Stimulated activated CD4-positive, alpha-beta T cell treated with anti-CD3 and anti-CD28 coated beads, Interleukin-1b, Interleukin-23, amount 100 ng/mL, for 24 hours (primary cell): ENCODE measurements at places on chromosomes 1 and 21.

GRCh38 chr1:151972542-151973248 lies 21.0 kb downstream of the S100A10 start:
- DNase-seq = peak; percentile 23

DNA sequence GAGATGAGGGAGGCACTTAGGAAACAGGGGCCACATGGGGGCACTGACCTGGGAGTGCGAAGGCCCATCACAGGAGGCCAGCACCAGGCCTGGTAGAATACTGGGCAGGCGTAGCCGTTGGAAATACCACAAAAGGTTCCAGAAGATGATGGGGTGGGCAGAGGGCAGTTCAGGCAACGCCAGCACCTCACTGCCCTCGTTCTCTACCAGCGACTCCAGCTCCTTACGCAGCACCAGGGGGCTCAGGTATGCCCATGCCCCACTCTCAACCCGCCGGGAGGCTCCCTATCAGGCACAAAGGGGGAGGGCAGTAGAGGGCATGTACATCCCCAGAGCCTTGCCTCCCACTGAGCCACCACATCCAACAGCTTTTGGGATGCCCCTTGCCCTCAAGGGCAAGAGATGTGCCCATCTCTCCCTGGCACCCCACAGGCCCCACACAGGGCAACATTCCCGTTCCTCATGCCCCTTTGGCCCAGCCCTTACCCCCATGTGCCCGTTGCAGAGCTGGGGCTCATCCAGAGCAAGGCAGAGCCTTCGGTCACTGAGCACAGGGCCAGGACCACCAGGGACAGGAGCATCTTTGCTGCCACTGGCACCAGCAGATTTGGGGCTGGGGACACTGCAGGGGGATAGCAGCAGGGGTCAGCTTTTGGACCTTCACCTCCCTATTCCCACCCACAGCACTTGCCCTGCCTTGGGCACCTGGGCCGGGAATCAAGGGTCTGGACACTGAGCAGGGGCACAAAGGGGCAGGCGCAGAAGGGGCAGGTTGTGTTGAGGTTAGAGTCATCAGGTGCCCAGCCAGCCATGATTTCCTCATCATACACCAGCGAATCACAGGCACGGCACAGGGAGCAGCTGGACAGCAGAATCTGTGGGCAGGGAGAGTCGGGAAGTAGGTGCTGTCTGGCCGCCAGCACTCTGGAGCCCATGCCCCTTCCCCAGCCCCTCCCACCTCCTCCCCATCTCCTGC lies 9.7 kb upstream of the GATAD2B start:
- DNase-seq = no peak

DNA sequence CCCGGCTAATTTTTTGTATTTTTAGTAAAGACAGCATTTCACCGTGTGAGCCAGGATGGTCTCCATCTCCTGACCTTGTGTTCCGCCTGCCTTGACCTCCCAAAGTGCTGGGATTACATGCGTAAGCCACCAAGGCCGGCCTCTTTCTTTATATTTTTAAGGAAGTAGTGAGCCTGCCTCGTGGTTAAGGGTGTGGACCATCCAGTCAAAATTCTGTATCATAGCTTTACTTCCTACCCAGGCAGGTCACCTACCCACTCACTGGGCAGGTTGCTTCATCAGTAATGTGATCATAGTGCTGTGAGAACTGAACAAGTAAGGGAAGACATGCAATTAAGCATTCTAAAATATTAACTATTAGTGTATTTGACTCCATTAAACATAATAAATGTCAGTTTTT lies 8.1 kb upstream of the ACOT7 start:
- DNase-seq = no peak

- no peak for DNase-seq
Measured at GRCh38 chr1:244269169-244269568, 182.5 kb downstream of the ADSS2 start.

DNA sequence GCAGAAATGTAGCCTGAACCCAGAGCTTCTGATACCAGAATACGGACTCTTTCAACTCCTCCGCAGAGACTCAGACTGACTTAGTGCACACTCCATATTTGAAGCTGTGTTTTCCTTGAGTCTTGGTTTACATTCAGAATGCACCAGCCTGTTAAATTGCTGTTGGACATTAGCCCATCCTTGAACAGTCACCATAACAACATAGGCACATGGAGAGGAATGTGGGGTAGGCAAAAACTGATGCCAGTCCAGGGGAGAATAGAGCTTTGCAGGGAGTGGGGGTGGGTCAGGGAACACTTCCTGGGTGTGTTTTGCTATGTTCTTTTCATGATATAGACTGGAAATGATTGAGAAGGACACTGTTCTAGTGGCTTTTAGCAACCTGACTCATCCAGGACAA lies 76.3 kb upstream of the CACNA1E start:
- DNase-seq = no peak

GRCh38 chr1:156796340-156797097 lies 20.1 kb downstream of the SH2D2A start:
- no peak for DNase-seq

DNA sequence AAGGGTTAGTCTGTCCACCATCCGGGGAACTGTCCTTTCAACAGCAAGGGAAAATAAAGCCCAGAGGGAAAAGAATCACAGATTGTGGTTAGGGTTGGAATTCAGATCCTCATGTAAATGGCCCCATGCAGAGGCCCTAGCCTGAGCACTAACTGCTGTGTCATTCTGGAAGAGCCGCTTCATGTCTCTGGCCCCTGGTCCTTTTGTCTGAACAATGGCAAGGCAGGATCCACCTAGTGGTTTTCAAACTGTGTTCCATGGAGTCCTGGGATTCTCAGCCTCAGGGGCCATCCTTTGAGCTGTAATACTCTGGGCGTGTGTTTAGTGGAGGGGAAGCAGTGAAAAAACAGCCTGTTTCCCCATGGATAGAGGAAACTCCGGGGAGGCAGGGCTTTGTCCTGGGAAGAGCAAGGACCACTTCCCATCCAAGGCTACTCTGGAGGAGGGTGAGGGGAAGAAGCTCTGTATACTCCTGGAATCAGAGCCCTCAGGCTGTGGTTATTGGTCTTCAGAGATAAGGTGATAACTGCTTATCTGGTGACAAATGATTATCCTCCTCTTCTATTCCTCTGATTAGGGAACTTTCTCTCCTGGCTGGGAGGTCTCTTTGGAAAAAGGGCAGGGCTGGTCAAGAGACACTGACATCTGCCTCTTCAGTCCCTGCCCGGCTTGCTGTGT lies 19.2 kb downstream of the PAX7 start:
- no peak for DNase-seq

DNA sequence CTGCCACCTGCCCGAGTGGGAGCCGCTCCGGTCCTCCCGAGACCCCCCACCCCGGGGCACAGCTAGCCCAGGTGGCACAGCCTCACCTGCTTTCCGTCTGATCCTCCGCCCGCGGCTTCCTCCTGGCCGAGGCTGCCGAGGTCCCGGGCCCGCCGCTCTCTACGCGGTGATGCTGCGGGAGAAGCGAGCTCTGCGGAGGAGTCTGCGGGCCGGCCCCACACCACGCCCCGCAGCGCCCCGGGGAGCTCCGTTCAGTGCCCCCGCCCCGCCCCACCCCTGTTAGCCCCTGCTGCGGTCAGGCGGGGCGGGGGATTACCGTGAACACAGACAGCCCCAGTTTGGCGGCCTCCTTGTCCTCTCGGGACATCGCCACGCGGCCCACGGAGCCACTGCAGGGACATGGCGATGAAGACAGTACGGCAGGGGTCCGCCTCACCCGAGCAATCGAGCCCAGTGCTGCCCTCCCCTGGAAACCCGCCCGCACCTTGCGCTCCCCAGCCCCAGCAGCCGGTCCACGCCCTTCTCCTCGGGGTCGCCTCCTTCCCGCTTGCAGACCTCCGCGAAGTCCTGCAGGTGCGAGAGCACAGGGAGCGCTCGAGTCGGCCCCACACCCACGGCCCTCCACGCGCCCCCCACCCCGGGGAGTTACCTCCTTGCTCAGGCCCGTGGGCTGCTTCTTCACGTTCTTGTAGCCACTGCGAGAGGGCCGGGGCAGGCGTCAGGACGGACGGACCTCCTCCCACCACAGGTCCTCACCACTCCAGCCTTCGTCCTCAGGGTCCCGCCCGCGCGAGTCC lies 933 bp downstream of the C1orf35 start:
- DNase-seq = no peak

- DNase-seq = no peak
Measured at GRCh38 chr1:106620521-106620954, 435.9 kb upstream of the PRMT6 start.

DNA sequence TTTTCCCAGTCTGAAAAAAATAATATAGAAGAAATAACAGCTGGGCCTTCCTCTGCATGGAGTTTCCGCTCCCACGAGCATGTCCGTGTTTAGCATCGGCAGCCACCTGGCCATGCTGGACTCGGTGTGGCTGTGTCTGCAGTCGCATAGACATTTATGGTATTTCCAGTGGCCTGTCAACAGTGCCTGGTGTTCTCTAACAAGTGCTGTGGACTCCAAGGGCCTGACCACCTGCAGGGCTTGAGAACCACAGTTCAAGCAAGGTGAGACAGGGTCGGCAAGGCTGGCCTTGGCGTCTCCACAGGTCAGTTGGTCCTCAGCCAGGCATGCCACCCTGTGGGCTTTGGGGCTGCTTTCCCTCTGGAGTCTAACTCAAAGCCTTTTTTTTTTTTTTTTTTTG lies 124.8 kb downstream of the PGBD5 start:
- no peak for DNase-seq

DNA sequence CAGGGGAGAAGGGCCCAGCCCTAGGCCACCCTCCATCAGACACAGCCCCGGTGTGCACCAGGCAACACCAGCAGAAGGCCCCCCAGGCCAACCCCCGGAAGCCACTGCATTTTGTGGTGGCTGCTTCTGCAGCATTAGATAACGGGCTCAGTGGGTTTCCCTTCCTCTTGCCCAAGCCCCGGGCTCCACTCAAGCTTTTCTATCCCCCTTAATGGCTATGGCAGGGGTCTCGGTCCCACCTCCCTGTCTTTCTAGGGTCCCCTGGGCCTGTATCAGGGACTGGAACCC lies 18.9 kb downstream of the C1orf174 start:
- no peak for DNase-seq

DNA sequence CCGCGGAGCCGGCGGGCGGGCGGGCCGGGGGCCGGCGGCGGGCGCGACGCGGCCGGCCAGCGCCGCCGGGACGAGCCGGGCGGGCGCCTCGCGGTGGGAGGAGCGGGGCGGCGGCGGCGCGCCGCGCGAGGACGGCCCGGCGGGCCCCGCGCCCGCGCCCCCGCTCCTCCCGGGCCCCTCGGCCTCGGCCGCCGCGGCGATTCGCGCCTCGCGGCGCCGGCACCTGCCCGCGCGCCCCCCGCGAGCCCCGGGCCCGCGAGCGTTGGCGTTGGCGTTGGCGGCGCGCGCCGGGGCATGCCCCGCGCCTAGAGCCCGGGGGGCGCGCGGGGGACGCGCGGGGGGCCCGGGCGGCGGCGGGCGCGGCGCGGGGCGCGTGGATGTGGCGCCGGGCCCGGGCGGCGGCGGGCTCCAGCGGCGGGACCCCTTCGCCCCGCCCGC lies at the start of gene SKI:
TSS of gene SKI (plus strand) at position 163 of the 438 bp plus-strand sequence. CDS start 448 bp downstream, outside the sequence.
- DNase-seq = no peak

DNA sequence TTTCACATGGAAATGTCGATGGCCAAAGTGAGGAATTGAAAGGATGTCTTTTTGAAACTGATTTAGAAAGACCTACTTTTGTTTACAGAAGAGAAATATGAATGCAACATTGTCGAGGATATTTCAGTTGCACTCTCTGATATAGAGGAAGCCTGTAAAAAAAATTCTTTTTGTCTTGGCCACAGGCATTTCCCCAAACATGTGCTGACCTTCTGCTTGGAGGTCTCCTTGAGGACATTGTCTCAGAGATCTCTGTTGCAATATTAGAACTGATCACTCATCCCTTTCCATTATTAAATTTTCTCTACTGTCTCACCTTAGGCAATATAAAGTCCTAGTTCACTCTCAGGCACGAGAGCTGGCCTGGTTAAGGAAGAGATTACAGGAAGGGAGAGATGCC lies 16.0 kb downstream of the S100A11 start:
- DNase-seq = no peak

GRCh38 chr1:199815947-199816346 lies 211.6 kb upstream of the NR5A2 start:
- no peak for DNase-seq

DNA sequence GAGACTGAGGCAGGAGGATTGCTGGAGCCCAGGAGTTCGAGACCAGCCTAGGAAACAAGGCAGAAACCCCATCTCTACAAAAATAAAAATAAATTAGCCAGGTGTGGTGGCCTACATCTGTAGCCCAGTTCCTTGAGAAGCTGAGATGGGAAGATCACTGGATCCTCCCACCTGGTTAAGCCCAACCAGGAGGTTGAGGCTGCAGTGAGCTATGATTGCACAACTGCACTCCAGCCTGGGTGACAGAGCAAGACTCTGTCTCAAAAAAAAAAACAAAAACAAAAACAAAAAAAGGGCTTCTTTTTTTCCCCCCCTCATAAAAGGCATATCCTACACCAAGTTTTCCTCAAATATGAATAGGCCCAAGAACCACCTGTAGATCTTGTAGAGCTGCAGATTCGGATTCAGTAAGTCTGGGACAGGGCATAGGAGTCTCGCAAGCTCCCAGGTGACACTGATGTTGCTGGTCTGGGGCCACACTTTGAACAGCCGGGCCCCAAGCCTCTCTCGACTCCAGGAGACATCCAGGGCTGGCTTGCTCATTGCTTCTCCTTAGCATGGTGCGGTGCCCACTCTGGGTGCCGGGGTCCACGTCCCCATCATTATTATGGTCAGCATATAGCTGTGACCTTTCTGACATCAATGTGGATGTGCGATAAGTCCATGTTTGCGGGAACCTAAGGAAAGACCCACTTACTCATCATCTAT lies 22.1 kb upstream of the UMODL1 start:
- no peak for DNase-seq

DNA sequence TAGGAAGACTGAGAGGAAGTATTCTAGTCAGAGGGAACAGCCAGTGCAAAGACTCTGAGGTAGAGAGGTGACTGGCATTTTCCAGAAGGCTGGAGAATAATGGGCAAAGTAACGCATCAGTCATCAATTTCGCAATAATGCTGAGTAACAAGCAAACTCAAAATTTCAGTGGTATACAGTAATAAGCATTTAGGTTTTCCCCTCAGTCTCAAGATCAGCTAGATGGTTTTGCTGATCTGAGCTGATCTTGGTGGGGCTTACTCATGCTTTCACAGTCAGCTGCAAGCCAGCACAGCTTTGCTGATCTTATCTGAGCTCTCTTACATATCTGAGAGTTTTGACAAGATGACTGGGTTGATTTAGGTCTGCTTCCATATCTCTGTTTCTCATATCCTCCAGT lies 108.7 kb downstream of the TSEN15 start:
- DNase-seq = no peak

DNA sequence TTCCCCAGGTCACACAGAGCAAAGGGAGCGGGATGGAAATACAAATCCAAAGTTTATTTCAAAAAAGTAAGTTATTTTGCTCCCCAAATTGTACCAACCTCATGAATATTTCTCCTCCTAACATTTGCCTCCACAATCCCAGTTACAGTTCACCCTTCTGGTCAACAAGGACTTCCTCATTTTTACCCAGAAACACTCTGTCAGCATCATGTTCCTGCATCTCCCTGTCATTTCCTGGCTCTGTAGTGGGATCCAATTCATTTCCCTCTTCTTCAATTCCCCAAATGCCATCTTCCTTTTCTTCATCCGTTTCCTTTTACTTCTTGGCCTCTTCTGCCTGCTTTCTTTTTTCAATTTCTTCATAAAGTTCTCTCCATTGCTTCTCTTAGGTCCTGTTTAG lies 32.0 kb upstream of the EPS15 start:
- no peak for DNase-seq
